ENCODE measurements at places on chromosomes 5 and 9. TPM values are rescaled to one million over a fixed set of nuclear protein-coding genes. Genes with fewer than 3 reads are reported as not detected.

GRCh38 chr9:94599102-94599501 is 5.5 kb upstream of the FBP2 start:
- H3K27ac ChIP-seq, result no peak overlapping the region
- H3K27me3 ChIP-seq, result no peaks in the 10 kb centered on the region
- DNase-seq, result no peak
- no peak overlapping the region for H3K4me3 ChIP-seq
- peaks cover 14% of the 10 kb centered on the region for H3K4me1 ChIP-seq
- H3K36me3 ChIP-seq, result no peaks in the 10 kb centered on the region

ANKRD34B gene
- not detected for total RNA-seq

PHF24 gene
- not detected for total RNA-seq

DNA sequence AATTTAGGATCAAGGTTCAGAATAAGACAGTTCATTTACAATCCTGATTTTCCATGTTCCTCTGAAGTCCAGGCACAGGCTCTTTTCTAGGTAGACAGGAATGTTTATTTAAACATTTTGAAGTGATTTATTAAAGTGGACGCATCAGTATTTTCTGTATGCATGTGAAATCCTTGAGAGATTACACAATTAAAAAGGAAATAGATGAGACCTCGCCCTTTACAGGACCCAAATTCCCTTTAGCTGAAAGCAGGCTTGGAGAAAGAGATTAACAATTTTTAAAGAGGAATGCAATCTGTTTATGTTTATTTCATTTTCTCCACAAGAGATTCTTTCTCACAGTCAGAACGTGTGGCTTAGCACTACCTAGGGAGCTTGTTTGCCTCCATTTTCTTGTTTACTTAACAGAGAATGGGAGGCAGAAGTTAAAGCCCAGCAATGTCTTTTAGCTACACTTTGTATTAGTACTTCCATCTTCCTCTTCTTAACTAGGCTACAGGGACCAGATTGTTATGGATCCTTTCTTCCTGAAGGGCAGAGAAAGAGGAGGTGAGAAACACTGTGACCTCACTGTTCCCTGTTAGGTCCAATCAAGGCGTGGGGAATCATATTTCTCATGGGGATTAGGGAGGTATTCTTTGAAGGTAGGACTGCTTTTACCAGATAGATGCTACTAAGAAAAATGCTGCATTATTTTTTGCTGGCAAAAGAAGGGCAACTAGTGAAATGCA is 416.0 kb downstream of the SH3GL2 start:
- no peak overlapping the region for H3K4me3 ChIP-seq
- H3K27ac ChIP-seq, result no peak overlapping the region
- H3K4me1 ChIP-seq, result no peaks in the 10 kb centered on the region

- H3K36me3 ChIP-seq, result no peaks in the 10 kb centered on the region
- DNase-seq, result no peak
- no peaks in the 10 kb centered on the region for H3K27me3 ChIP-seq
- no peak overlapping the region for H3K27ac ChIP-seq
- no peak overlapping the region for H3K4me3 ChIP-seq
Measured at GRCh38 chr9:125861405-125862058, 114.4 kb downstream of the PBX3 start.
